Stimulated activated CD8-positive, alpha-beta memory T cell treated with anti-CD3 and anti-CD28 coated beads, Interleukin-15, amount 100 ng/mL, for 24 hours (primary cell): ENCODE measurements at places on chromosomes 4 and X.

DNA sequence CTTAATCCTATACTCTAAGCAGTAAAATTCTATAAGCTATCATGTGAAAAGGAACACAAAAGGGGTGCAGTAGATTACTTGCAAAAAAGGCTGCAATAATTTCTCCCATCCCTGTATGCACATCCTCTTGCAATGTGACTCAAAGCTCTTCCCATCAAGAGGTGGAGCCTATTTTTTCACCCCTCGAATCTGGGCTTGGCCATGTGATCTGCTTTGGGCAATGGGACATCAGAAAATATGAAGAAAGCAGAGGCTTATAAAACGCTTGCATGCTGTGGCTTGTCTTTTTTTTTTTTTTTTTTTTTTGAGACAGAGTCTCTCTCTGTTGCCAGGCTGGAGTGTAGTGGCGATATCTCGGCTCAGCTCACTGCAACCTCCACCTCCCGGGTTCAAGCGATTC lies 33.0 kb downstream of the GEMIN8 start:
- DNase-seq = no peak

- DNase-seq = no peak
Measured at GRCh38 chrX:142613403-142613802, 408.3 kb upstream of the MAGEC2 start.

DNA sequence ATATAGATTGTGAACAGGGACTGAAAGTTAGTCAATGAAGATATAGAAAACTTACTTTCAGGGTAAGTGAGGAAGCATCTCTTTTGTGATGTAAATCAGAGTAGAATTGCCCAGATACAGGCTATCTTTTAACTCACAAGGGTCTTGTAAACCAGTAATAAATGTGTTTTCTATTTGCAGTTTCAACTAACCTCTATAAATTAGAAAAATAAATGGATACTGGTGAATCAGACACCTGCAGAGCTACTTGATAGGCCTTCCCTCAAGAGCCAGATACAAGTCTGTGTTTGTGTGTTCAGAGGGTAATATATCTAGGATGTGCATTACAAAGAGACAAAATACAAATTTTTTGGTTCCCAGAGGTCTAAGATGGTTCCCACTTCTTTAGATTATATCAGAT lies 82.9 kb downstream of the DCLK2 start:
- no peak for DNase-seq

DNA sequence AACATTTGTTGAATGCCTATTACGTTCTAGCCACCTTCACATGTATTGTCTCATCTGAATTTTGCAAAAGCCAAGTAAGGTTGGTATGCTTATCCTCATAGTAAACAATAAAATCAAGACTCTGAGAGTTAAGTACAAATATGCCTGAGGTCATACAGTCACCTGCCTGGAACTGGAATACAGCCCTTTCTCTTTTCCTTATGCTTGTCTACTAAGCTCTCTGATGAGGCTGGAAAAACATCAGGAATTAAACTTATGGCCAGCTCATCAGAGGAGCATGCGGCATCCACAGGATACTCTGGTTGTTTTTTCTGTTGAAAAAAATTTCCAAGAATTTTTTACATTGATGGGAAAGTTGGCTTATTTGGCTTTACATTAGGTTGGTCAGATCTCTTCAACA lies 35.5 kb downstream of the NCAPG start:
- DNase-seq = no peak

DNA sequence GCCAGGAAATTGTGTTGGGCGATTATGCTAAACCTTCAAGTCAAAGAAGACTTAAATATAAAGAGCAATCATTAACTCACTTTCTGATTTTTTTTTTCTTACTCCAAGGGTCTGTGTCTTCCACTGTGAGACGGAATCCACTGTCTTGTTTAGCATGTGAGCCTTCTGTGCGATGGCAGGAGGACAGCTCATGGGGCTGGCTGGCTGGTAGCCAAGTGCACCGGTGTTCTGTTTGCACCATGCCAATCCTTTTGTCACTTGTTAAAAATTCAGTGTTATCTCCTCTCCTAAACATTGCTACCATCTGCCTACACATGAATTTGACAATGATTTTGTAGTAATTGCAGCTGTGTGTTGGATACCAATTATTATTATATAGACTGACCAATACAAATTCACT lies 1056.3 kb upstream of the IGFBP7 start:
- no peak for DNase-seq

- no peak for DNase-seq
Measured at GRCh38 chr4:112944006-112944405, 105.4 kb upstream of the ANK2 start.

DNA sequence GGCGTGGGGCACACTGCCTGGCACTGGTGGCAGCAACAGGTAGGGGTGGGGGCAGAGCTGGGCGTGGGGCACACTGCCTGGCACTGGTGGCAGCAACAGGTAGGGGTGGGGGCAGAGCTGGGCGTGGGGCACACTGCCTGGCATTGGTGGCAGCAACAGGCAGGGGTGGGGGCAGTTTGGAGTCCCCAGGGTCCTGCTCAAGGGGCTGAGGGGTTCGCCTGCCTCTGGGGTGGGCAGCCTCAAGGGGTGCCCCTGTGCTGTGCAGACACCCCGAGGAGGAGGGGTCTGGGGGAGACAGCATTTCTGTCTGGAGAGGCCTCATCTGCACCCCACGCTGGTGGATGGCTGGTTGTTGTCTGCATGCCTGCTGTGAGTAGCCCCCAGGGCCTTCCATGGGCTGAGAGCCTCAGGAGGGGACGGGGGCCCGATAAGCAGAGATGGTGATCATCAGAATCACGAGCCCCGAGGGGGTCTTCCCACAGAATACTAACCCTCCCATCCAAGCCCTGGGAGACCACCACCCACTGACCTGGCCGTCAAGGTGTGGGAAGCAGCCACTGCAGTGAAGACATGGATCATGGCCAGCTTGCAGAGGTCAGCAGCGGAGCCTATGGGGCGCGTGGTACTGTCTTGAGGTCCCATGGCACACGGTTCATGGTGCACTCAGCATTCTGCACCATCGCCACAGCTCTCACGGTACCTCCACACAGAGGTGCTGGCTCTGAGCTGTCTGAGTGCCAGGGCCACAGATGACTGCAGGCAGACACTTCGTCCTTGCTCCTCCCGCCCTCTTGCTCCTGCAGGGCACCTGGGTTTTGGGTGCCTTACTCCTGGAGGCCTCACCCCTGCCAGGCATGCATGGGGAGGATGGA lies 21.5 kb downstream of the NAT8L start:
- no peak for DNase-seq

GRCh38 chrX:118420462-118420861 lies 74.6 kb downstream of the WDR44 start:
- no peak for DNase-seq

DNA sequence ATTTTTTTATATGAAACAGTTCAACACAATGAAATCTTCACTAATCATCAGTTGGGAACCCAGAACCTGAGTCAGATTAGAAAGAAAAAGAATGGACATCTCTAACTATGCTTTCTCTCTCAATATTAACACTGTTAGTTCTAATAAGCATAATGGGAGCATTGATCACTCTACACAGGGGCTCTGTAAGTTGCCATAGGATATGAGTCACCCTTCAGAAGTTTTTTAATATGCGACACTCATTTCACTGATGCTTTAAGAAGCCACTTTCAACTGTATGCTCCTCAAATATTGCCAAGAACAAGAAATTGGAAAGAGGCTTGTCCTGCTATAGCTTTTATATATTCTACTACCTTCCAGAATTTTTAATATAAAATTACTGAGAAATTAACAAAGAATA lies 187.0 kb downstream of the AASDH start:
- no peak for DNase-seq

- DNase-seq = no peak
Measured at GRCh38 chr4:42733380-42733779, 76.5 kb upstream of the ATP8A1 start.

DNA sequence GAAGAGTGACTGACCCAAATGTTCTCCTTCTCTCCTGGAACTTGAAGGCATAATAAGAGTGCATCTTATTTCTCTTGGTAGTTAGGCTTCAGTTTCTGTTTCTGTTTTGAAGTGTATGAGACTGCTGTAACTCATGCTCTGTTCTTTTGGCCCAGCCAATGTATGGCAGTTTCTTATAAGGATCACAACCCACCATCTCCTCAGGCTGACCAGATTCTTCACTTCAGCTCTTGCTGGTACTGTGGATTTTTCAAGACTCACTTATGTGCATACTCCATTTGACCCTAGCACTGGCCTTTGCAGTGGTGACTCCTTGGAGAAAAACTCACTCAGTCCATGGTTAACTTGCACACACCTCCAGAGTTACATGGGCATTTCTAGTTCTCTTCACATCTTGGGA lies 9.6 kb upstream of the YTHDC1 start:
- DNase-seq = no peak

DNA sequence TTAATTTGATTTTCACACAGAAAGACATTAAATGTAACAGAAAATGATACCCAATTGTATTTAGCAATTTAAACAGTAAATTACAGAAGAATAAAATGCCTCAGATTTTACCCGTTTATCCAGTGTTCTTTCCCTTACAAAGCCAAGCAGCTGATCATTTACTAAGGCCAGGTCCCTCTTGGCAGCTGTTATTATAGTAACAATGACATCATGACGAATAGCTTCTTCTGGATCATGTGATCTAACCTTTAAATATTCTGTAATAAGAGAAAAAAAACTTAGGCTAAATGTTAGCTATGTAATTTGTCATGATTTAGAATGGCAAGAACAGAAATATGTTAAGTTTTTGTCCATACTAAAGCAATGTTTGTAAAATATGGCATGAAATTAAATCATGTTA lies 69.4 kb downstream of the PDS5A start:
- no peak for DNase-seq

DNA sequence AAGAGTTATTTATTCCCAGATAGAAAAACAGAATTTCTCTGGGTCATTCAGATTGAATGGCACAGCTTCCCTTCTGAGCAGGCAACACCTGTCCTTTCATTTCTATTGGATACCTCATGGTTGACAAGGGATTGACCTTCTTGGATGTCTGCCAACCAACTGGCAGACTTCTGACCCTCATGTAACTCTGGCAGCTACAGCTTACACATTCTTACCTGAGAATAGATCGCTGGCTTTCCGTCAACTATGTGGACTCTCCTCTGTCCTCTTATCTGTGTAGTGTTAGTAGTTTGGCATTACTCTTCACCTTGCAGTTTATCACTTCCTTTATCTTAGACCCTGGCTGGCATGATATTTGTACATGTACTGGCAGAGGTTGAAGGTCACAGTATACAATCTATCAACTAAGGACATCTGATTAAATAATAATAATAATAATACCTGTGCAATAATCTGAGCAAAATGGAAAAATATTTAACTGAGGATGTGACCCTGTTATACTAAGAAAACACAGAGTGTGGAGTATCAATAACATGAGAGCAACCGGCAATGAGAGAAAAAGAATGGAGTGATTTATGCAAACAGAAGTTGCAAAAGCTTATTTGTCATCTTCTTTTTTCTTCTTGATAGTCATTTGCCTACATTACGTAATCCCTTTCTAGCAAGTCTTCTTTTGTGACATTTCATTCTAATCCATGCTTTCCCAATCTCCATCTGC lies 1118.2 kb downstream of the ARAP2 start:
- DNase-seq = no peak

DNA sequence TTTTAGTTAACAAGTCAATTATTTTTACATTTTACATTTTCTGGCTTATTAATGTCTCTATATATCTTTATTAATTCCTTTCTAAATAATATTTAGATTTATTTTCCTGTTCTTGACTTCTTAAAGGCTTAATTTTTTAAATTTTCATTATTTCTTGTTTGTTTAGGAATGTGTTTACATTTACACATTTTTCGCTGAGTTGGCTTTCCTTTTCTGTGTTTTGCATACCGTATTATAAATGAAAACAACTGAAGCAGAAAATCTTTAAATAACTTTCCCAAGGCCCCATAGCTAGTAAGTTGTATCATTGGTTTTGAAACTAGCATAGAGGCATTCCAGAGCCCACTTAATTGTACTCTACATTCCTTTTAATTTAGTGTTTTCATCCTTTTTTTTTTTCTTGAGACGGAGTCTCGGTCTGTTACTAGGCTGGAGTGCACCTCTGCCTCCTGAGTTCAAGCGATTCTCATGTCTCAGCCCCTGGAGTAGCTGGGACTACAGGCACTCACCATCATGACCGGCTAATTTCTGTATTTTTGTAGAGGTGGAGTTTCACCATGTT lies 261.6 kb downstream of the IQCM start:
- no peak for DNase-seq

GRCh38 chrX:41478381-41478911 lies 31.3 kb downstream of the NYX start:
- DNase-seq = no peak

GRCh38 chrX:16687514-16687913 lies 25.0 kb downstream of the CTPS2 start:
- no peak for DNase-seq

GRCh38 chrX:19824603-19825002 lies 62.8 kb downstream of the SH3KBP1 start:
- DNase-seq = no peak

GRCh38 chr4:186260117-186260503 lies 5.9 kb upstream of the F11 start:
- DNase-seq = no peak

- DNase-seq = no peak
Measured at GRCh38 chr4:5217421-5217820, 166.1 kb downstream of the STK32B start.

GRCh38 chr4:173199553-173199952 lies 30.9 kb downstream of the GALNT7 start:
- no peak for DNase-seq

DNA sequence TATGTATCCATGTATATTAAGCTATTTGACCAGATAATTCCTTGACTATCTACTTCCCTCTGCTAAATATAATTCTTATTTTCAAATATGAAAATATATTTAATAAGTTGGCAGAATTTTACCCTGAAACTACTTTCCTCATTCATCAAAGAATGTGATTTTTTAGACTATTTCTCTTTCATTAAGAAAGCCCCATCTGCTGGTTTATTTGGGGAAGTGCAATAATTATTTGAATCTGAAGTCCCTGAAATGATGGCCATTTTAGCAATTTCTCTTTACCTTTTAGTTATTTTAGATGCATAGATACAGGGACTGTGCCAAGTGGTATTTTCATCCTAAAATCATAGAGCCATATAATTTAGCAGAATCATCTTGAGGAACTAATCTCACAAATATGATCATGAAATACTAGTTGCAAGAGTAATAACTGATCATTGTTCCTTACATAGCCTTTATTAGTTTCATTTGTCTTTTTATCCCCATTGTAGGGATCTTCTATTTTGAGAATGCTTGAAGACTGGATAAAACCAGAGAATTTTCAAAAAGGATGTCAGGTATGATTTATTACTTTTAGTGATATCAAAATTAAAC lies 39.0 kb downstream of the ENPEP start:
- DNase-seq = no peak

DNA sequence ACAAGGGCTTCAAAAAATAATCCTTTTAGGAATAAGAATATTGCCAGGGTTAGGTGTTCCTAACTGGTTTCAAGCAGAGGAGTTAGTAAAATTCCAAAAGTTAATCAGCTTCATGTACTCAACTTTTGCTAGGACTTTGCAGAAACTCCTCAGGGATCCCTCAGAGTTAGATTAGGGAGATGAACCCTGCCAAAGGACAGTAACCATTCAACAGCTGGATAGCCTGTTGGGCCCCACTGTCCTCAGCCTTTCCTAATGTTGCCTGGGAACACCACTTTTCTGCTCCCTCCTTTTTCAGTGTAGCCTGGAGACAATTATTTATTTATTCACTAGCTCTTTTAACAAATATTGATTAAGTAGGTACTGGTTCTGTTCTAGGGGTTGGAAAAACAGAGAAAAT lies 53.8 kb downstream of the NFKB1 start:
- DNase-seq = no peak
